ENCODE measurements at places on chromosomes 6 and 20.

- no peak for DNase-seq
Measured at GRCh38 chr6:3532296-3532916, 75.6 kb upstream of the SLC22A23 start.

- no peak for DNase-seq
Measured at GRCh38 chr6:113750151-113750855, 106.8 kb upstream of the MARCKS start.

- peak; percentile 26 for DNase-seq
Measured at GRCh38 chr20:3121271-3121911, 36.9 kb upstream of the AVP start.

DNA sequence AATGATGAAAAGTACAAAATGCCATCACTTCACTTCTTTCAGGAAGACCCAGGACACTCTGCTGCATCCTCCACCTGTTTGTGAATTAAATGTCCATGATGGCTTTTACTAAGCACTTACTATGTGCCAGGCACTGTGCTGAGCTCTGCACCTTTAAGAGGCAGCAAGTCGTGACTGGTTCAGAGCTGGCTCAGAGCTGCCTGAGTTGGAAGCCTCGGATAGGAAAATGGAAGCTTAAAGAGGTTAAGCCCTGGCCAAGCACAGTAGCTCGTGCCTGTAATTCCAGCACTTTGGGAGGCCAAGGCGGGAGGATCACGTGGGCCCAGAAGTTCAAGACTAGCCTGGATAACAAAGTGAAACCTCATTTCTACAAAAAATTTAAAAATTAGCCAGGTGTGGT lies 95.6 kb downstream of the SNX5 start:
- no peak for DNase-seq

GRCh38 chr6:19333936-19334335 lies 503.2 kb upstream of the ID4 start:
- no peak for DNase-seq

DNA sequence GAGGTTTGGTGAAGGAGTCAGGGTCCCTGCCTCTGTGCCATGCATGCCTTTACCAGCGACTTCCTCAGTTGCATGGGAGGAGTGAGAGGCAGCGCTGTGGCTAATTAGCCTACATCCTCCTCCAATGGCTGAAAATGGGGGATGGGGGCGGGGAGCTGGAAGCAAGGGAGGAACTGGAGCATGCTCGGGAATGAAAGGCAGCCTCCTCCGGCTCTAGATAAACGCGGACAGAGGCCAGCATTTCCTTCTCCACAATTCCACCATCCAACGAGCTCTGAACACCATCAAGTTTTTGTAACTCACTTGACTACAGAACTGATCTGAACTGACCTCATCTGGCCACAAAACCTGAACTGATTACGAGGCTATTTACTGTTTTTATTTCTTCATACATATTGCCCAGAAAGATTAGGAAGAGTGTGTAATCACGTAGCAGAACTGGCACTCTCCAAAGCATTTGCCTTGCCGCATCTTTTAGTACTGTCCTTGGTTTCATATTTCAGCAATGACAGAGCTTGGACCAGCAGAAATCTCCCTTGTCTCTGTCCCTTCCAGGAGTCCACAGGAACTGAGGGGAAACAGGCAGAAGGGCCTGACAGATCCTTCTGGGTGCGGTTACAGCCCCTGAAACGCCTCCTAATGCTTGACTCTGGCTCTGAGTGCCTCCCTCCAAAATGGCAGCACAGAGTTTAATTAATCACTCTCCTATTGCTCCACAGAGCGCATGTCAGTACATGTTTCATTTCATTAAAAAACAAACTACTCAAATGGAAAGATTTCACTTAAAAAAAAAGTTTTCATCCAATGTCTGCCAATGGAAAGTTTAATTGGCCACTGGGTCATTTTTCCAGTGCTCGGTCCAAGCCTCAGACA lies 58.2 kb upstream of the TRAF3IP2 start:
- no peak for DNase-seq

- DNase-seq, result no peak
Measured at GRCh38 chr6:156413154-156413553, 364.0 kb upstream of the ARID1B start.

DNA sequence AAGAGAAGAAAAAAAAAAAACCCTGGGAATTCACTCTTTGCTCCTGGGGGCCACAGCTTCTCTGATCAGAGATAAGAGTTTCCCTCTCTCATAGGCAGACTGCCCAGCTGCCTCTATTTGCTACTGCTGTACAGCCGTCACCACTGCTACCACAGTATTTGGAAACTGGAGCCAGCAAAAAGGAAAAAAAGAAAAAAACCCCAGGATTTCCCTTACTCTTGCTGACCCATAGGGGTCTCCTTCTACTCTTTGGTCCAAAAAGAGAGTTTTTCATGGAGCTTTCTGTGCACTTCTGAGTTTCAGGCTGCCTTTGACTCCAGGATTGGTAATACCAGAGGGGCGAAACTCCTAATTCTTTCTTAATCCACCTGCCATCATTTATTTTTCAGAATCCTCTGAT lies 89.7 kb downstream of the MDGA1 start:
- no peak for DNase-seq

- no peak for DNase-seq
Measured at GRCh38 chr6:5846335-5846734, 160.4 kb downstream of the NRN1 start.

- DNase-seq, result no peak
Measured at GRCh38 chr6:14194483-14194882, 76.9 kb downstream of the CD83 start.

- no peak for DNase-seq
Measured at GRCh38 chr6:131532580-131533039, 40.4 kb upstream of the ARG1 start.

DNA sequence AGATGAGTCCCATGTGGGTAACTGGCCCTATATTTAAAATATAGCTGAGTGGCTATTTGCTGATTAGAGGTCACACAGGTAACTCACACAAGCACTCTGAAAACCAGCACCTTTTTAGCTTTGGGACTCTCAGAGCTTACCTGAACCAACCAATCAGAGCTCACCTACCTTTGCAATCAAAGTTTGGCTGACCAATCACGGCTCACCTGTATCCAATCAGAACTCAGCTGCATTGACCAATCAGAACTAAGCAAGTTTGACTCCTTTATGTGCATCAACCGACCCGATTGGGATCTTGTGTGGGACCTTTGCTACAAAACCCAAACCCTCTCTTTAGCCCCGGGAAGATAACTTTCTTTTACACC lies 106.8 kb upstream of the NXT1 start:
- DNase-seq, result no peak

- DNase-seq, result no peak
Measured at GRCh38 chr6:7542874-7543624, 1.6 kb downstream of the DSP start.

DNA sequence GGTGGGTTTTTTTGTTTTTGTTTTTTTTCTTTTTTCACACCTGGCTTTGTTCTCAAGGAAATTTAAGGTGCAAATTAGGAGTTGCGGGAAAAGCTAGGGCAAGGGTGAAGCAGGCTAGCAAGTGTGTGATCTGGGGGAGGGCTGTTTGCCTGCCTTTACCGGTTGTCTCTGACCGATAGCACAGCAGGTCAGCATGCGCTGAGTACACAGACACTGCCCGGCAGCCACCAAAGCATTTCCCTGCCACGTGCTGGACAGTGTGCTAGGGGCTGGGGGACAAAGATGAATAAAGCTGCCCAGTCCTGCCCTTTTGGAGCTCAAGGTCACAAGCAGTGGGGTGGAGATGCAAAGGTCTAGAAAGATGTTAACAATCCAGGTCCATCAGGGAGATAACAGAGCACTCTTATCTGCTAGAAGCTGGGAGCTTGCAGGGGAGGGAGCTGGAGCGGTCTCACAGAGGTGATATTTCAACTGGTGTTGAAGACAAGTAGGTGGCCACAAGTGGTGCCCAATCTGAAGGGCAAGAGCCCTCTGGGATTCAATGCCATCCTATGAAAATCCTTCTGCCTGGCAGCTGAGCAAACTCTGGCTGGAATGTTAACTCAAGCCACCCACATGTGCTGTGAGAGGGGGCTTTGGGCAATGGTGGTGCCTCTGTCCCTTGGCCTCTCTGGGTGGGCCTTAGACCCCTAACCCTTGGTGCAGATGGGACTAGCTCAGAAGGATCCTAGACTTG lies 24.5 kb downstream of the TTBK1 start:
- DNase-seq, result no peak

DNA sequence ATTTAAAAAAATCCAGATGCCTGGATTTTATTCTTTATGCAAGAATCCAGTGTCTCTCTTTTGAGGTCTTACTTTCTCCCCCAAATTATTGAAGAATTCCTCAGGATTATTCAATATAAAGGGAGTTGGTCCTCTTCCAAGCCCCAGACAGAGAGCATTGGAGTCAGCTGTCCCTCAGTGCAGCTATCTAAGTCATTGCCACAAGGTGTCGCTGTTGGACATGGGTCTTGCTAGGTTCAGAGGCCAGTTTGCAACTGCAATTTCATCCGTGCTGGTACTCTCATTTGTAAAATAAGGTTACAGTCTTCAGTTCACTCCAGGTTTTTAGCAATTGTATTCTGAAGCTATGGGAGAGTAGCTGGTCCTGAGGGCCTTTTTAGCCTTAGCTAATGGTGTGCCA lies 27.8 kb downstream of the CCN2 start:
- peak; percentile 5 for DNase-seq

DNA sequence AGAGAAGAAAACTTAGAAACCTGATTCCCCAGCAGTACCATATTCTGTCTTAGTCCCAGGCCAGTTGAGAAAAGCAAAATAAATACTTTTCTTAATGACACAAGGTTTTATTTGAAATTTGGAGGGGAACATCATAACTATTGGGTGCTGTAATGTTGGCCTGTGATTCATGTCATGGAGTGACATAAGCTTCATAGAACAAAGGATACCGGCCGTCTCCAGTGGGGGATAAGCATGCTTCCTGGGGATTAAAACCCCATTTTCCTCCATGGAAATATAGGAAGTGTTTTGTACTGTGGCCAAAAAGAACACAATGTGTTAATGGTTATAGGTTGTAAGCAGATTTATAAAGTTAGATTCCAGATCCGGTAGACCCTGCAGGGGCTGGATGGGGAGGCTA lies 18.0 kb downstream of the MTHFD1L start:
- DNase-seq, result no peak

GRCh38 chr6:82227770-82228169 lies 19.8 kb downstream of the IBTK start:
- DNase-seq, result no peak

- DNase-seq, result no peak
Measured at GRCh38 chr6:101876431-101876830, 482.9 kb downstream of the GRIK2 start.

- DNase-seq, result peak; percentile 45
Measured at GRCh38 chr6:25138233-25138933, 140.8 kb upstream of the CARMIL1 start.

DNA sequence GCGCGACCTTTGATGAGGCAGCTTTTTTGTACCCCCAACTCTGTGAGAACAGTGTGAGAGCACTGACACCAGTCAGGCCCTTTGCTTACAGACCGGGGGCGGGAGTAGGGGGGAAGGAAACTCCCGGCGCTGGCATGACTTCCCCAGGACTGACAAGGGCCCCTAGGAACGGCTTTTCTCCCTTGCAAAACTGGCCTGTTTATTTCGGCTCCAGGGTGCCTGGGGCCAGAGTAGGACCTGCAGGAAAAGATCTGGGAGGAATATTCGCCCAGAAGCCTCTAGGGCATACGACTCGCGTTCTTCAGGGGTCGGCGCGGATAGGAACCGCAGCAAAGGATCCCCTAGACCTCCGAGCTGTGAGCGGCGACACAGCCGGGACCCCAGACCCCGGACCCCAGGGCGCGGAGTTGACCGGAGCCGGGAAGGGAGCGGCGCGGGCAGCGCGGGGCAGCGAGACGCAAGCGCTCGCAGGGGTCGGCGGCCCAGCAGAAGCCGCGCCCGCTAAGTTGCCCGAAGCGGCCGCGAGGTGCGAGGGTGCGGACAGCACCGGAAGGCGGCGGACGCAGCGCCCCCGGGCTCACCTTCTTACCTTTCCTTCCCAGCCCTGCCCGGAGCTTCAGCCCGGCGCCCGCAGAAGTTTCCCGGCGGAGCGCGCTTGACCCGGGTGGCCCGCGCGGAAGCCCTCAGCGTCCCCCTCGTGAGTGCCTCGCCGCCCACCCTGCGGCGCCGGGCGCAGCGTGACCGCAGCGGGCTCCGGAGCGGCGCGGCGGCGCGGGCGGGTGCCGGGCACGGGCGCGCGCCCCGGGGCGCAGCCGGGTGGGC lies at the start of gene POPDC3:
Gene POPDC3, minus strand, starts transcription at position 771 of the 822 bp plus-strand sequence. CDS start 18,105 bp downstream, outside the sequence.
- DNase-seq, result no peak

GRCh38 chr6:56649053-56649769 lies 6.5 kb upstream of the DST start:
- no peak for DNase-seq

GRCh38 chr20:4233520-4233919 lies 218.2 kb upstream of the RNF24 start:
- DNase-seq, result no peak

DNA sequence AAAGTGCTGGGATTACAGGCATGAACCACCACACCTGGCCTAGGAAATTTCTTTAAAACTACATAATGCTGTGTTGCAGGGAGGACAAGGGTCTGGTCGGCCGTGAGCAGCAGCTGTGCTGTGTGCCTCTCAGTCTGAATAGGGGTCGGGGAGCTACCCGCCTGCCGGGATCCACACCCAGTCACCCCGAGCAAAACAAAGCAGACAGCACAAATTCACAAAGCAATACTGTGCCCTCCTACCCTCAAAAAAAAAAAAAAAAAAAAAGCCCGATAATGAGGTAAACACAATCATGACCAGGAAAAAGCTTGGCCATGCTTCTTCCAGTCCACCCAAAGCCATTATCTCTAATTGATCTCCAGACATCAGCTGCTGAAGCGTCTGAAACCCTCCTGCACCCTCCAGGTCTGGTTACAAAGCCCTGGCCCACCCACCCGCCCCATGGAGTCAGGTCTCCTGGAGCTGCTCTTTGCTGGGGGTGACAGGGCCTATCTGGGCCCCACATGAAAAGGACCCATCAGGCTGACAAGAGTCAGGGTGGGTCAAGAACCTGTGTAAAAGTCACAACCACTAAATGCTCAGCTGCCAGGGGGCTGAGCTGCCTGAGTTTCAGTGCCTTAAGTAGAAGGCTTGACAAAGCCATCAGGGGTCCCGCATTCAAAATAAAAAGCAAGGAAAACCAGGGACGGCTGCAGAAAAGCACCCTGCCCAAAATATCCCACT lies 88.2 kb downstream of the NOL4L start:
- no peak for DNase-seq

DNA sequence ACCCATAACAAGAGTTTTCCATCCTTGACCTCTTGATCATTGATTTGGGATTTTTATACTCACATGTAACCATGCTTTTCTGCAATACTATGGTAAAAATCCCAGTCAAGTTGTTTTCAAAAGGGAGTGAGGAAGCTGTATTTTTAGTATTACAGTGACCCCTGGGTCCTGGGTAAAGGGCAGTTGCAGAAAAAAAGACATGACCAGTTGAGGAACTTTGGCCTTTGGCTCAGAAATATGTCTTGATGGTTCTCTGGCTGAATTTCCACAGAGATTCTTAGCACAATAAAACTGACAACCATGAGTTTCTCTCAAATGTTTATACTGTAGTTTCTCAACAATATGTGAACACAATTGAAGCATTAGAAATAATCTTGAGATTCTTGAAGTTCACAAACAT lies 28.6 kb upstream of the PRL start:
- DNase-seq, result no peak

- no peak for DNase-seq
Measured at GRCh38 chr6:14038467-14039437, 78.8 kb upstream of the CD83 start.

- no peak for DNase-seq
Measured at GRCh38 chr20:50415516-50416268, 94.5 kb upstream of the PTPN1 start.

Measured in activated CD4-positive, alpha-beta T cell treated with anti-CD3 and anti-CD28 coated beads, Interleukin-2, amount 50 U/mL, for 1 hour (primary cell).